ENCODE measurements at places on chromosomes 1 and 21.
A peak's percentile ranks its signal among the peaks of the same experiment; 100 is the strongest.

GRCh38 chr1:25425098-25426085 is 4.8 kb upstream of the RHCE start:
- no peak for DNase-seq

GRCh38 chr1:2199042-2199810 is 4.7 kb upstream of the FAAP20 start:
- peak; percentile 80 for DNase-seq

GRCh38 chr21:38355353-38355752 is 98.6 kb downstream of the KCNJ15 start:
- no peak for DNase-seq

- DNase-seq, result no peak
Observed at GRCh38 chr1:8911416-8912309, 33.2 kb upstream of the ENO1 start.

DNA sequence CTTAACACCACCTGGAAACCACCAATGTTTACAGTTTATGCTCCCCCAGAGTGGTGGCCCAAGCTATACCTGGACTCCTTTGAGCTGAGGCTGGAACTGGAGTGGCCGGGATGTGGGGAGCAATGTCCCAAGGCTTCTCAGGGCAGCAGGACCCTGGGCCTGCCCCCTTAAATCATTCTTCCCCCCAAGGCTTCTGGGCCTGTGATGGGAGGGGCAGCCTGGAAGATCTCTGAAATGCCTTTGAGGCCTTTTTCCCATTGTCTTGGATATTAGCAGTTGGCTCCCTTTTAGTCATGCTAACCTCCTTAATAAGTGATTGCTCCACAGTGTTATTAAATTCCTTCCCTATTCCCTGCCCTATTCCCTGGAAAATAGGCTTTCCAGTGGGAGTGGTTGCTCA is 185.8 kb downstream of the HS2ST1 start:
- no peak for DNase-seq

DNA sequence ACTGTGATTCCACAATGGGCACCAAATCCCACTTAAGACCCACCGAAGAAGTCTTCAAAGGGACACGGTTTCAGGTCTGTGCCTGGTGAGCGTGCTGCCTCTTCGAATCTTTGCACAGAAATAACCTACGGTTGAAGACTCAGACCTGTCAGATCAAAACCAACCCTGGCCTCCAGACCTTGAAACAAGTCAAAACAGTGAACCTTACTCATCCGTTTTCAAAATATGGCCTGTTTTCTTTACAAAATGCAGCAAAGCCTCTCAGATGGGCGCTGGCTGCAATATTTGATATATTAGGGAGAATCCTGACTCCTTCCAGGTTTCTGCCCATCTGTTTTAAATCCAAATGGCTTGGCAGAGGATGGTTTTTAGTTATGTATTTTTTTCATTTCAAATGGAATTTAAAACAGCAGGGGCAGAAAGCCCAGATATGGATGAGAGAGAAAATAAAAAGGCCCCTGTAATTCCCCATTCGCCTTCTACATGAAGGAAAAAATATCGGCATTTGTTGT is 14.0 kb downstream of the JUN start:
- DNase-seq, result no peak

- no peak for DNase-seq
Observed at GRCh38 chr1:214623430-214623829, 20.4 kb downstream of the CENPF start.

DNA sequence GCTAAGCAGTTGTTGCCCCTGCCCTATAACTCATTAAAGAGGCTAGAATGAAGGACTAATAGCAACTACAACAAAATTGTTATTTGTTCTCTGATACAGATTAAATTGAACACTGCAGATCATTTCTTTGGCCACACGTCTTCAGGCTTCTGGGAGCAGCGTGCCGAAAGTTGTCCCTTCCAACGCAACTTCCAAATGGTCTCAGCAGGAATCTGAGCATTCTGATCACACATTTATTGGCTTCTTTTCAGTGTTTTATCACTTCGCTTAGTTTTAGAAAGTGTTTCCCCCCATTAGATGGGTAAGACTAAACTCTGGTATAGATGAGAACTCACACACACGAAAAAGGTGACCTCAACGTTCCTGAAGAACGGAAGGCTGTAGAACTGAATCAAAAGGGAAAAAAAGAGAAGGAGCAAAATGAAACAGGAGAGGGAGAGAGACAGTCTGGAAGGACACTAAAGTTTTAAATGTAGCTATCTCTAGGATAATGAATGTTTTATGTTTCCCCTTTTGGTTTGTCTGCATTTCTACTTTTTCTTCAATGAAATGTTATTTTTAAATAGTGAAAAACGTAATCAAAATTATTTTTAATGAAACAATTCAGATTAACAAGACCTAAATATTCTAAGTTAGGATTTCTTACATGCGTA is 336.5 kb downstream of the RRAGC start:
- no peak for DNase-seq

DNA sequence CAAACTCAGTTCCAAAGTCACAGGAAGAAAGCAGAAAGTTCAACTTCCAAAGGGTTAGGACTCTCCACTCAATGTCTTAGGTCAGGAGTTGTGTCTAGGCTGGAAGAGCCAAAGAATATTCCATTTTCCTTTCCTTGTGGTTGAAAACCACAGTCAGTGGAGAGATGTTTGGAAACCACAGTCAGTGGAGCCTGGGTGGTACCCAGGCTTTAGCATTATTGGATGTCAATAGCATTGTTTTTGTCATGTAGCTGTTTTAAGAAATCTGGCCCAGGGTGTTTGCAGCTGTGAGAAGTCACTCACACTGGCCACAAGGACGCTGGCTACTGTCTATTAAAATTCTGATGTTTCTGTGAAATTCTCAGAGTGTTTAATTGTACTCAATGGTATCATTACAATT is 11.7 kb downstream of the ATF3 start:
- DNase-seq, result no peak

DNA sequence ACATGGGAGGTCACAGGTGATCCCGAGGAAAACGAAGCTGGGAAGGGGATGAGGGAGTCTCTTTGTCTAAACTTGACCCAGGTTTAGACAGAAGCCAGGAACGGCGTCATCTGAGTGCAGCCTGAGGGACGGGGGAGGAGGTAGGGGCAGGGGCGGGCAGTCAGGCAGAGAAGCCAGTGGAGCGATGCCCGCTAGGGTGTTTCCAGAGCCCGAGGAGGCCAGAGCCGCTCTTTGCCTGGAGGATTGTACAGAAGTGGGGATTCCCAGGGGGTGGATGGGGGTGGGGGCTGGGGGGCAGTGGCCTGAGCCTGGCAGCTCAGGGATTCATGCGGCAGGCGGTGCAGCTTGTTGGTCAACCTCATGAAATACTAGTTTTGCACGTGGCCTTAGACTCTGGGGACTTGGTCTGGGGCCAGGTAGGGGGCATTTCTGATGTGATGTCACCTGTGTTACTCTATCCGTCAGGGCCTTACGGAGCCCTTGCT is 58.4 kb downstream of the VPS26C start:
- no peak for DNase-seq

DNA sequence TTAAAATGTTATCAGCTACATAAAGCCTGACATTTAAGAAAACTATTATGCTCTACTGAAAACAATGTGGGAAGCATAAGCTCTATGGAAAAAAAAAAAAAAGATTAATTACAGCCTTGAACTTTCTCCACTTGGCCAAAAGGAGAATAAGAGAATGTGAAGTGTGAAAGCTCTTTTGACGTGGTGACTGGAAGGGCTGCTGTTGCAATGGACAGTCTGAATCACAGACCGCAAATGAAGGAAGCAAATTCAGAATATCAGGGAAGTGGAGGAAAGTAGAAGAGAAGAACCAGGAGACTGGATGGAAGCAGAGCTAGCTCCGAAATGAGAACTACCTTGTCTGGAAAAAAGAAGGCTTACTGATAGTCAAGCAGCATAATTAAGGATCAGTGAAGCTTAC is 106.8 kb downstream of the AK5 start:
- no peak for DNase-seq

DNA sequence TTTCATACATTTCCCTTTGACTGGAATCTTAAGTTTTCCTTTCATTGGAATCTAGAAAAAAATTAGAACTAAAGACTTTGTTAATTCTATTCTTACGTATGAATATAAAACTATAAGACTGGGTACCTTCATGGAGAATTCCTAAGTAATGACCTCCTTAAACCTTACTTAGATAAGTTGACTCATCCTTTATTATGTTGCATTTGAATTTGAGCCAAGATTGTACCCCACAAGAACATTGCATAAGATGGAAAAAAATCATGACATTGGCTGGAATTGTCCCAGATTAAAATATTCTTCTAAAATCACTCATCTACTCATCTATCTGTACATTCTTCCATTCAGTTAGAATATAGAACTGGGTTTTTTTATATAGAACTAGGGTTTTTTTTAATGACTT is 137.4 kb downstream of the C1orf21 start:
- peak; percentile 13 for DNase-seq

DNA sequence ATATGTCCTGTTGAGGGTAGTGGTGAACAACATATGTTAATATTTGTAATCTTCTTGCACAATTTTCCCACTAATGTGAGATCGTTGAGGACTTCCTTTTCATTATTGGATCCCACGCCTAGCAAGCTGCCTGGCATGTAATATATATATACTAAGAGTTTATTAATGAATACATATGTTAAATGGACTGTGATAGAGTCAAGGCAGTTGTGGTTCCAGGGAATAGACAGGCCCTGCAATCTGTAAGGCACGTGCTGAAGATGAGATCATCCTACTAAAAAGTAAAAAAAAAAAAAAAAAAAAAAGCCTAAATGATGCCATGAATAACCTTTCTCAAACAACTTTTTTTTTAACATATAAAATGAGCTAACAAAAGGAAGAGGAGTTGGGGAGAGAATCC is 28.9 kb downstream of the PLPPR5 start:
- no peak for DNase-seq

- DNase-seq, result no peak
Observed at GRCh38 chr1:201381130-201381529, 3.6 kb upstream of the TNNT2 start.

GRCh38 chr1:204524986-204525385 is 8.8 kb downstream of the MDM4 start:
- DNase-seq, result no peak

DNA sequence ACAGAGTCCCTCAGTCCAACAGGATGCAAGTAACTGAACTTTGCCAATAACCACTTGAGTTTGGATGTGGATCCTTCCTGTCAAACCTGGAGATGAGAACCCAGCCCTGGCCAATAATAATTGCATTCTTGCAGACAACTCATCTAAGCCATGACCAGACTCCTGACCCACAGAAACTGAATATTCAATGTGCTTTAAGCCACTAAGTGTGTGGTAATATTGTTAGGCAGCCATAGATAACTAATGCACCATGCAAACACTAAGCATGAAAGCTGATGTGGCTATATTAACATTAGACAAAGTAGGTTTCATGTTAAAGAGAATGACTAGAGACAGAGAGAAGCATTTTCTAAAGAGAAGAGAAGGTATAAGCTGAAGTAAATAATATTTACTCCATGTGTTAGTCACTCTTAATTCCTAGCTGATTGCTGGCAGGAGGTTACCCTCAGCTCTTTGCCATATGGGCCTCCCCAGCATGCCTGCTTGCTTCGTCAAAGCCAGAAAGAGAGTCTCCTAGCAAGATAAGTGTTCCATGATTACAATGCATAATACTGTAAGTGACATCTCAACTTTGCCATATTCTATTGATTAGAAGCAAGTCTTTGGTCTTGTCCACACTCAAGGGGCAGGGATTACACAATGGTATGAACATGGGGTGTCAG is 276.4 kb upstream of the PLXNA2 start:
- DNase-seq, result no peak

DNA sequence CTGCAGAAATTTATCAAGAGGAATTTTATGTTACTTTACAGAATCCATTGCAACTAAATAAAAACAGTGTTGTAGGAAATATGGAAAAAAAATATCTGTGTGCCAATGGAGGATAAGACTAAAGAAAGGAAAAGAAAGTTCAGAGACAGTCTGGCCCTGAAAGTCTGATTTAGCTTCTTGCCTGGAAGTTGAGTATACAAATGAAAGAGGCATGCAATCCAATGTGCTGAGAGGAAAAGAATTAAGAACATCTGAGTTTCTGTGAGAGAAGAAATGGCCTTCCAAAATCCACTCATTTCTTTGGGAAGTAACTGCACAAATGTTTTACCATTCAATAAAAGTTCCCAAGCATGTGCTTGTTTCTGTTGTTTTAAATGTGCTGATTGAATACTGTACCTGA is 65.1 kb downstream of the LHX9 start:
- DNase-seq, result no peak

DNA sequence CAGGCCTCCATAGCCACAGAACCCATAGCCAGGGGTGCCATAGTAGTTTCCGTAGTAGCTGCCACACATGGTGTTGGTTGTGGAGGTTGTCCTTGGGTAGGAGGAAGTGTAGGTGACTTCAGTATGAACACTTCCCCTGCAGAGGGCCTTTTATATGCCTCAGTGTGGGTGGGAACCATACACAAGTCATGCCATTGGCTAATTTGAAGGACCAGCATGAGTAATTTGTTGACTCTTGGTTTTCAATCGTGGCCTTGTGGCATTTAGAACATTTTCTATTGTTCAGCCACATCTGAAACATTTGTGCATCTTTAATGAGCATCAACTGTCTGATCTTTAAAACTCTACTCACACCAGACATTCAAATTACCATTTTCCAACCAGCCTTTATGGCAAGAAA is at the start of gene KRTAP6-1:
Gene KRTAP6-1 (minus strand): TSS at position 95 of the 400 bp plus-strand sequence. CDS start 26 bp downstream, at position 69.
- no peak for DNase-seq

DNA sequence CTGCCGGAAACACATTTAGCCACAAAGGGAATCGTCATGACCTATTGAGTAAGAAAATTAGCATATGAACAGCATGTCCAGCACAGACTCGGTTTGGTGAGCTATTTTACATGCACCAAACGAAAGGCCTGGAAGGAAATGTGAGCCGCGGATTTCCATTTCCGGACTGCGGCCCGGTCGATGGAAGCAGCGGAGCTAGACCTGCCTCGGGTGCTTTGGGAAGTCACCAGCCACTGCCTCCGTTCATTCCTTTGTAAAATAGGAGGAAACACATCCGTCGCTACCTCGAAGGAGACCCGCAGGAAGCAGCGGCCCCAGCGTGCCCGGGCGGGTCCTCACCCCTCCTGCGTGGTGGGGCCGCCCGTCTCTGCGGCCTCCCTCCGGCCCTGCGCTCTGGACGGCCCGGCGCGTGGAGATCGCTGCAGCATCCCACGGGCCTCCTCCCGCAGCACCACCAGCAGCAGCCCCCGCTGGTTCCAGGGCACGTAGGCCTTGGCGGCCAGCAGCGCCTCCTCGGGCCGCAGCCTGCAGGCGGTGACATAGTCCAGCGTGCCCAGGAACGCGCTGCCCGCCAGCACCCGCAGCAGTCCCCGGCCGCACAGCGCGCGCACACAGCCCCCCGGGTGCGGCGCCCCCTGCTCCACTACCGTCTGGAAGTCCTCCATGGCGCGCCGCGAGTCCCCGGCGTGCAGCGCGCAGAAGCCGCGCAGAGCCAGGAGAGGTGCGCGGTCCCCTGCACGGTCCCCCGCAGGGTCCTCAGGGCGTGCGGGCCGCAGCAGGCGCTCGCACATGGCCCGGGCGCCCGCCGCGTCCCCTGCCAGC is 12.1 kb downstream of the TTC34 start:
- DNase-seq, result no peak

Data from fibroblast of the conjunctiva (primary cell).